ENCODE measurements at places on chromosomes 2 and 18.
A peak's percentile ranks its signal among the peaks of the same experiment; 100 is the strongest.

GRCh38 chr2:68115965-68116364 is 41.7 kb upstream of the PNO1 start:
- no peak for DNase-seq

GRCh38 chr2:24050041-24050979 is 769 bp downstream of the FKBP1B start:
- no peak for DNase-seq

DNA sequence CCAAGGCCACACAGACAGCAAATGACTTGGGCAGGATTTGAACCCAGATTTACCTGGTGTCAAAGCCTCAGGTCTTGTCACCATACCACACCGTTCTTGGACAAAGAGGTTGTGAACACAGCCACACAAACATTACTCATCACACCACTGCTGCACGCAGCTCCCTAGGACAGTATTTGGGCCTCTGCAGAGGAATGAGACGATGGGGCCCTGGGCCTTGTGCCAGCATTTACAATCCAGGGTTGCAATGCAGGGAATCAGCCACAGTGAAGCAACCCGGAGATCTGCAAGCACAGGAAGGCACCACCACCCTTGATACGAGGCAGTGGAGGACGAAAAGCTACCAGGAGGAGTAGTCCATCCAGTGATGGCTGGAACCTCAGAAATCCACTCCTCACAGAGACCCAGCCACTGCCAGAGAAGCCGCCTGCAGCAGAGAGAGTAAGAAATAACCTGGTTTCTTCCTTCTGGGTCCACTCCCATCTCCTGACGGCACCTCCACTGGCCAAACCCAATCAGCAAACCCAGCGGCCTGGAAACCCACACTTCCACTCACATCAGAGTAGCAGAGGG is 3.7 kb upstream of the MTCL1 start:
- no peak for DNase-seq

DNA sequence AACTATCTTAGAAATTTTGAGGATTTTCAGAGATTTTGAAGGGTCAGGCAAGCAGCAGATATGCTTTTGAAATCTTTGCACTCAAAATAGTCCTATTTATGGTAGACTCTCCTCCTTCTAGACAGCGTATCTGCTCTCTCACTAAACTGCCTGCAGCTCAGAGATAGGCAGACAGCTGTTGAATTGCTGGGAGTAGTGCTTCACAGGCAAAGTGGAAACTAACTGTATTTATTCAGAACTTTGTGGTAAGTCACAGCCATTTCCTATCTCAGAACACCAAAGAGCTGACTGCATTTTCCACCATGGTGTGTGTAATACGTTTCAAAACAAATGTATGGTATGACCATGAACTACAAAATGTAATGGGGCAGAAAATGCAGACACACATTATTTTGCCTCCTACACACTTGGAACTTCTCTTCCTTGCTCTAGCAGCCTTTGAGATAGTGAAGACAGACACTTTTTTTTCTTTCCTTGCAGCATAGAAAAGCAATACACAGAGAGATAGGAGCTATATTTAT is 352.4 kb downstream of the LRP1B start:
- DNase-seq = no peak

- no peak for DNase-seq
Measured at GRCh38 chr18:48300463-48300961, 108.7 kb downstream of the ZBTB7C start.

DNA sequence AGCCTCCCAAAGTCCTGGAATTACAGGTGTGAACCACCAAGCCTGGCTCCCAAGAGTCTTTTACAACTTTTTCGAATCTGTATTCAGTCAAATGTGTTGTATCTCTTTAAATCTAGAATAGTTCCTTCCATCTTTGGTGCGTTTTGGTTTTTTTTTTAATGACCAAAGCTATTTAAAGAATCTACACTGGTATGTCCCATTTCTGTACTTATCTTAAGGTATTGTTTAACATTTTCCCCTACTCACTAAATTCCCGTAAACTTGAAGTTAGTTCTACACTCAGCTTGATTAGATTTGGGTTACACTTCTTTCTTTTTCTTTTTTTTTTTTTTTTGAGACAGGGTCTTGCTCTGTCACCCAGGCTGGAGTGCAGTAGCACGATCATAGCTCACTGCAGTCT is 63.8 kb downstream of the TMEM237 start:
- no peak for DNase-seq

GRCh38 chr2:62201307-62201706 is 5.4 kb downstream of the B3GNT2 start:
- DNase-seq = peak; percentile 51
